ENCODE measurements at places on chromosomes 4 and X.

DNA sequence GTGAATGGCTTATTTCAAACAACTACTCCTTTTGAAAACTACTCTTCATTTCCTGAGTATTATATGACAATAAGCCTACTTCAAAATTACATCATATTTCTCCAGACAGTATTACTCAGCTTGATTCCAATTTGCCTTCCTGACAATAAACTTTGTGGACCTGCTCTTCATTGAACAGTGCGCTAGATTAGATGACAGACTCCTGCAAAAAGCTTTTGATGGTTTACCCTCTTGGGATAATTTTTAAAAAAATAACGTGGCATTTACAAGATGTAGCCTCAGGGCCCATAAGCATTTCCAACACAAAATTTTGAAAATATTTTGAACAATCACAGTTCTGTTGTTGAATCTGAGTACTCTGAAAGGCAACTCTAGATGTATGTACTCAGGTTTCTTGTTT, 25.9 kb downstream of the MGAT4D start:
- no peak for DNase-seq

GRCh38 chr4:40808926-40809457, 59.2 kb downstream of the NSUN7 start:
- DNase-seq, result no peak

- no peak for DNase-seq
These were observed 380.5 kb upstream of the IGFBP7 start for GRCh38 chr4:57490520-57491255.

DNA sequence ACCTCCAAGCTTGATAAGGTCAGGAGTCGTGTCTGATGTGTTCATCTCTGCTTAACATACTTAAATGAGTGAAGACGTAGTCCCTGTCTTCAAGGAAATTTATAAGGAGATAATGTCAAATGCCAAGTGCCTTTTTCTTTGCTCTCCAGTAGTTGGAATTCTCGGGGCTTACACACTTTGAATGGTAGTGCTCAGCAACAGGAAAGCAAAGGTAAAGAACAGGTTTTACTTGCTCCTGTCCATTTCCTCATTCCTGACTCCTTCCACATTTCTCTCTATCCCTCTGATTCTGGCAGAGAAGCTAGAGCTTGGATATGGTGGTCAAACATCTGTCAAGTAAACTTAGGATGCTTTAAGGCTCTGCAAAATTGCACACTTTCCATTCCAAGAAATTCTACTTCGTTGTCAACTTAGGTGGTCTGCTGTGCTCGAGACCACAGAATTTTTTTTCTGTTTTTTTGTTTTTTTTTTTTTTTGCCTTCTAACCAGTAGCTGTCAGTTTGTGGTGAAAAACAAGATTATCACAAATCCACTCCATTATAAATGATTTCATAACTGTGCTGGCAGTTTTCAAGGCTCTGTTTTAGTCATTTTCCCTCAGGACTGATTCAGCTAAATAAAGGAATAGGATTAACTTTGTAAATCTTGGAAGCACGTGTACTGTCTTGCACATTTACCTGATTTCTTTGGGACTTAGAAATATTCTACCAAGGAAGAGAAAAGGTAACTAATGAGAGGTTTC, 180.8 kb upstream of the ANXA3 start:
- no peak for DNase-seq

DNA sequence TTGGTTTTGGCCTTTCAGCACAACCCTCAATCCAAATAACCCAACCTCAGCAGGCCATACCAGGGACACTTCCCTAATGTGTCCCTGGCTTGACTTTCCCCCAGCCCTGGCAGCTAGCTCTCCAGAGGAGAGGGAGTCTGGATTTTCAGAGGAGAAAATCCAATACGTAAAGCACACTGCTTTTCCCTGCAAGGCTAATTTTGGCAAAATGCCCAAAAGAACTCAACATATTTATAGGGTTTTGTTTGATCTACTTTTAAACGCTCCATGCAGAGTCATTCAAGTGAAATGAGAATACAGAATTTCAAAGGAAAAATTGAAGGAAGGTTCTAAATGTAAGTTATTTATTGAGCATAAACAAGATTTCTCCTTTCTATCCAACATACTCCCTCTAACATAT, 167.2 kb downstream of the SH3KBP1 start:
- no peak for DNase-seq

- DNase-seq, result no peak
These were observed 91.5 kb upstream of the GALNT7 start for GRCh38 chr4:173076903-173077634.

- DNase-seq, result no peak
These were observed 139.6 kb downstream of the IQCM start for GRCh38 chr4:149676076-149676475.

GRCh38 chrX:37302569-37302968, 46.6 kb upstream of the PRRG1 start:
- DNase-seq, result no peak

DNA sequence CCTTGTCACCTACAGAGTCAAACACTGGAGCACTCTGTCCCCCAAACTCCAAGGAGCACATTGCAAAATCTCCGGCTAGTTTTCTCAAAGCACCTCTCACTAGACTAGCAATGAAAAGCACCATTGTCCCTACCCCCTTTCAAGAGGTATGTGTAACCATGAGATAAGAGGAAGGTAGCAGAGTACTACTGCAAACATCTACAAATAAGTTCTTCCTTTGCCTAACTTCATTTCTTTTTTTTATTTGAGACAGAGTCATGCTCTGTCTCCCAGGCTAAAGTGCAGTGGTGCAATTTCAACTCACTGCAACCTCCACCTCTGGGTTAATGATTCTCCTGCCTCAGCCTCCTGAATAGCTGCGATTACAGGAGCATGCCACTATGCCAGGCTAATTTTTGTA, 17.7 kb downstream of the PPP4R3C start:
- DNase-seq, result no peak

GRCh38 chr4:2412534-2412884, 5.9 kb downstream of the ZFYVE28 start:
- DNase-seq, result no peak

- no peak for DNase-seq
These were observed 180.5 kb downstream of the KLHL13 start for GRCh38 chrX:117936118-117936517.

DNA sequence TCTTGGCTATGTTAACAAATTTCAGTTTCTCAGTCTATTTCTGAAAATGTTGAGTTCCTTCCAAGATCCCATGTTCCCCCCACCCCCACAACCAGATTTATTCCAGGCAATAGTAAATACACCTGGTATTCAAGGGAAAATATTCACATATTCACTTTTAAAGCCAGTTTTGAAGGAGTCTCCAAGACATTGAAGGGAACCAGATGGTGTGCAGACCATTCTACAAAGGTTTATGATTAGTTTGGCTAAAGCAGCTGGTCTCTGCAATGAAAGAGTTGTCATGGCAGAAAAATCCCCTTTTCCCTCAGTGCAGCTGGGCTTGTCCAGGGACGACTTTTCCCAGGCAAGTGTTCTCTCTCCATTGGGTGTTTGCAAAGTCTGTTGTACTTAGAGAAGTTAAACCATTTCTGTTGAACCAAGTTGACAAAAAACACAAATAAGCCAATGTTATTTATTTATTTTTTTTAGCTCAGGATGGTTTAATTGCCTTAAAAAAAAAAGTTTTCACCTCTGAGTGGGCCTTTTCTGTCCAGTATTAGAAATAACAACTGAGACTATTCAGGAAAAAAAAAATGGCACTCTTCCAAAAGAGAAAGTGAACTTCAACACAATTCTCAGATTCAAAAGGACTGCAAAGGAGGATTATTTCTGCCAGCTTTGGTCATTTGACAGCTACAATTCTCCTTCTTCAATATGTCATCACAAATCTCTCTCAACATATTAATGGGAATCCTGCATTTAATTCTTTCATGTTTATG, 410.6 kb downstream of the IL1RAPL1 start:
- DNase-seq, result no peak

DNA sequence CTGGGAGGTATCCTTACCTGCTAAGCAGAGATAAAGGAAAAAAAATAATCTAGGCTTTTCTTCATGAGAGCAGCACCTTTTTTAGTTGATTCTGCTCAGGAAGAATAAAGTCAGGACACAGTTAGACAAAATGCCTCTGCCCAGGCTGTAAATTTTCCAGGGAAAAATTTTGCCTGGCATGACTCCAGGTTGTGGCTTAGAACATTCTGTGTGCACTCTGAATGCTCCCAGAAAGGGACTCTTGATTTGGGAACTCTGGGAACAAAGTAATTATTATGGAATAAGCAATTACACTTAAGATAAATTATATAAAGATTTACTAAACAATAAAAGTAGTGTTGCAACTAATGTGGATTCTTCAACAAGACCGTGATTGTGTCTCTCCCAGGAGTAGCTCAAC, 826.2 kb upstream of the TENM3 start:
- DNase-seq, result no peak

GRCh38 chr4:153488006-153488891, 22.1 kb downstream of the TMEM131L start:
- no peak for DNase-seq

GRCh38 chr4:32142075-32142474, 1421.9 kb downstream of the PCDH7 start:
- no peak for DNase-seq

- peak; percentile 76 for DNase-seq
These were observed 10.1 kb upstream of the EXOSC9 start for GRCh38 chr4:121790976-121791375.

DNA sequence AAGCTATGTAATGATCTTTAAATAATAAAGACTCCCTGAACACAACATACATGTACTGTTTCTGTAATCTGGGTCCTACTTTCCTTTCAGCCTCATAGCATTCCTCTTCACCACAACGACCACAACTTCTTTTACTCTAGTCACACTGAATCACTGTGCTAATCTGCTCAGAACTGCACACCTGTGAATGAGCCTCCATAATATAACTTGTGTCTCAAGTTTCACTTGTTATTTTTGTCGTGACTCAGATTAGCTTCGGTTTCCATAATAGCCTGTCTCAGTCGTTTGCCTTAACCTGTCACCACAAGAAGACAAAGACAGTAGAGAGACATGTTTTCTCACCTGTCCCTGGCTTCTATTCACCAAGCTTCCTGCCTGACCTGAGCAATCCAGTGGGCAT, 61.8 kb downstream of the MAGED1 start:
- no peak for DNase-seq

GRCh38 chr4:143183513-143184216, 1.1 kb upstream of the USP38 start:
- DNase-seq, result no peak

GRCh38 chrX:119503484-119503861, 35.2 kb downstream of the SLC25A5 start:
- DNase-seq, result no peak

DNA sequence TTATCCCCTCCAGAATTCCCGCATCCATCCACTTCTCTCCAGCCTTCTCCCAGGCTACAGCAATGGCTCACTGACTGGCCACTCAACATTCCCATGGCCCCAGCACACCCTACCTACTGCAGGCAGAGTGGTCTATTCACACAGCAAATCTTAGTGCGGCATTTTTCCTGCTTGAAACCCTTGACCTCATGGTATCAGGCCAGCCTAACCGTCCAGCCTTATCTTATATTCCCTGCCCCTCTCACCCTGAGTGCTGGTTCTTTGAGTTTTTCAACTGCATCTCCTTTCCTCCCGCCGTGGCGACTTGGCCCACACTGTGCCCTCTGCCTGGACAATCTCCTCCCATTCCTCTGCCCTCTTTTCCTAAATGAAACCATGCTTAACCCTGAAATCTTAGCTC, 10.0 kb upstream of the S100G start:
- DNase-seq, result no peak

GRCh38 chrX:119492463-119492862, 24.2 kb downstream of the SLC25A5 start:
- no peak for DNase-seq

Measured in hematopoietic multipotent progenitor cell treated with erythropoietin and hydrocortisone succinate and interleukin-3 and kit ligand, for 15 days (in vitro differentiated cells).